ENCODE measurements at places on chromosomes 11 and 22.
A peak's percentile ranks its signal among the peaks of the same experiment; 100 is the strongest.

- DNase-seq = no peak
Measured at GRCh38 chr11:10376061-10376460, 71.2 kb downstream of the ADM start.

DNA sequence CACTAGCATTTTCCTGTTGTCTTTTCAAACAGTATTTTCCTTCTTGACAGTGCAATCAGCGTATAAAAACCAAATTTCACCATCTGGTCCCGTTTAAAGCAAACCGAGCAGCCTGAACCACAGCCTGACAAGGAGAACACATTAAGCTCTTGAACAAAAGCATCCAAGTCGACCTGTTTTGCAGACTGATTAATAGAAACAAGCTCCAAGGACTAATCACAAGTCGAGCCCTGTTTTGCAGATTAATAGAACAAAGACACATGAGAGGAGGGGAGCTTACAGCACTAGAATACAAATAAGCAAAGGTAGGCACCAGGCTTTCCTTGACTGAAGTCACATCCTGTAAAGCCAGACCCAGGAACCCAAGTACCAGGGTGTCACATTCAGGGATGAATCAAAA is 104.8 kb downstream of the MPPED2 start:
- DNase-seq = no peak

- DNase-seq = no peak
Measured at GRCh38 chr11:28729339-28729738, 621.2 kb downstream of the METTL15 start.

DNA sequence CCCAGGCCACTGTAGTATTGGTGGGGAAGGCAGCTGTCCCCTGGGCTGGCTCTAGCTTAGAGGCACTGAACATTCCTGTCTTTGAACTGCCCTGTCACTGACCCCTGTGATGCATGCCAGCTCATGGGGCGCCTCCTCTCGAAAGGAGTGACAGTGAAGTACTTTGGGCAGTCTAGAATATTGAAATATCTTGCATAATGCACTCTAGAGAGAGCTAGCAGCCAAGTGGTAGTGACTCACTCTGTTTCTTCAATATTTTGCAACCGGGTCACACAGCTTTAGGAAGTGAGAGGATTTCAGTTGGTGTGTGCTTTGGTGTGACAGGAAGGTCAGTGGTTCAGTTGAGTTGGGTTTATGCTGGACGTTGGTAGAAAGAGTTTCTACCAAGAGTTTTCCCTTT is 35.5 kb upstream of the ST14 start:
- DNase-seq = no peak

GRCh38 chr11:113593698-113594308 is 112.3 kb downstream of the TMPRSS5 start:
- no peak for DNase-seq

GRCh38 chr11:78659326-78660270 is 84.9 kb upstream of the NARS2 start:
- peak; percentile 62 for DNase-seq

DNA sequence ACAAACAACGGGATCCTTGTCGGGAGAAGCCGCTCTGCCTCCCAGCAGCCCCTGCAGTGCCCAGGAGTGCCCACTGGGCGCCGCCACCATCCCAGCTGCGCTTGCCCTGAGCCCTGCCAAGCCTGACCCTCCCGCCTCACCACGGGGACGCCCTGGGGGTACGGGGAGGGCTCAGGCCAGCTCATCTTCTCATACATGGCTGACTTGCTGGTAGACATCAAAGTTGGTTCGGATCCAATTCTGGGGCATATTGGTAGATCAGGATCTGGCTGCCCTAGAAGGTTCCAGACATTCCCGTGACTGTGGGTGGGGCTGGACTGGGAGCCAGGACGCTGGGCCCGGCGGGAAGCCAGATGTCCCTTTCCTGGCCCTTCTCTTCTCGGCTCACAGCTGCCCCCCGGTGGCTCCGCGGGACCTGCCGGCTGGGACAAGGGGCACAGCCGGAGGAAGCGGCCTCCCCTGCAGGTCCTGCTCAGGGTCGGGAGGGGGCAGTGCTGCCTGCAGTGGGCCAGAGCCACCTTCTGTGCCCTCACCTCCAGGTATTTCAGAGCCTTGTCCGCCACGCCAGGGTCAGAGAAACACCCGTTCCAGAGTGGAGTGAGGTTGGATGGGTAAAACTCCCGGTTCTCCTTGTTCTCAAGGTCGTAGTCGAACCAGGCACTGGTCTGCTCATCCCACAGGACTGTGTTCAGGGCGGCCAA is 10.6 kb upstream of the TREH start:
- DNase-seq = peak; percentile 88

DNA sequence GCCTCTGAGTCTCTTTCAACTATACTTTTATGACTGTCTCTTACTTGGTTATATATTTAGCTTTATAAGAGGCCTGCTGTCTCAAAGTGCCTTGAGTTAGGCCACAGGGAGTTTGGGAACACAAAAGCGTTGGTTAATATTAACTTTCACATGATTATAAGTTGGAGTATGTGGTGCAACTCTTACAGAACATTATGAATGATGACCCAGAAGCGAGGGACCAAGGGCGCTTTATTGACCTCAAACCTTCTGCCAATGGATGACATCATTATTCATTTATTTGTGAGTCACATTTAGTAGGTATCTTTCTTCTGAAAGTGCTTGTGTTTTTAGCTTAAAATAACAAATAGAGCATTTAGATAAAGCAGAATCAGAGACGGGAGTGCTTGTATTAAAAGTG is 298.0 kb upstream of the ZC3H12C start:
- DNase-seq = no peak

- DNase-seq = peak; percentile 91
Measured at GRCh38 chr11:64846998-64847666, 2.7 kb upstream of the CDC42BPG start.

GRCh38 chr22:23246982-23247766 is 66.9 kb downstream of the BCR start:
- peak; percentile 63 for DNase-seq

- peak; percentile 34 for DNase-seq
Measured at GRCh38 chr11:79413268-79413667, 27.6 kb downstream of the TENM4 start.

- DNase-seq = no peak
Measured at GRCh38 chr11:46969379-46969778, 32.8 kb downstream of the CSTPP1 start.

GRCh38 chr22:42938976-42939375 is 76.0 kb downstream of the PACSIN2 start:
- no peak for DNase-seq

DNA sequence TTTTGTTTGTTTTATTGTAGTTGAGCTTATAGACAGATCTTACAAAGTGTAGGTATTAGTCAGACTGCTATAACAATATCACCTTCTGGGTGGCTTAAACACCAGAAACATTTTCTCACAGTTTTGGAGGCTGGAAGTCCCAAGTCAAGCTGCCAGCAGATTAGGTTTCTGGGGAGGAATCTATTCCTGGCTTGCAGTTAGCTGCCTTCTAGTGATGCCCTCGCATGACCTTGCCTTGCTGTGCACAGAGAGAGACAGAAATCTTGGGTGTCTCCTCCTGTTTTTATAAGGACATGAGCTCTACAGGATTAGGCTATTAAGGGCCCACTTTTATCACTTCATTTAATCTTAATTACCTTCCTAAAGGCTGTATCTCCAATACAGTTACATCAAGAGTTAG is 1635.2 kb downstream of the FAM181B start:
- DNase-seq = no peak

- no peak for DNase-seq
Measured at GRCh38 chr22:19590696-19591095, 66.5 kb upstream of the CLDN5 start.

DNA sequence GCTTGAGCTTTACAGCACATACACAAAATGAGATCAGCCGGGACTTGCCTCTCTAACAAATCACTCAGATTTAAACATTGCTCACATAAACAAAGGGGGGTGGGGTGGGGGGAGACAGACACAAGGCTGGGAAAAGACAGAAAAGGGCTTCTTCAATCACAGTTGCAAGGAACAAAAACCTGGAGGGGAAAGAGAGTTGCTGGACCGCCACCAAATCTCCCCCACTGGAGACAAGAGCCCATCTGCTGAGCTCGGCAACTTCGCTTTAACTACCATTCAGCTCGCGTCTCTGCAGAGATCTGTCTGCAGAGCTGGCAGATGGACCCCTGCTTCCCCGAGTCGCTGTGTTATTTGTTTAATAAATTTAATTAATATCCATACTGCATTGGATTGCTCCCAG is 165.0 kb downstream of the RCN1 start:
- no peak for DNase-seq
